Diencephalon (tissue), 1 donor: ENCODE measurements at places on chromosomes 5 and 9. TPM values are rescaled to one million over a fixed set of nuclear protein-coding genes. Genes with fewer than 3 reads are reported as not detected.

IGIP gene
- 16.6 TPM for total RNA-seq

MZB1 gene
- total RNA-seq, result not detected

DMAC1 gene
- 30.0 TPM for total RNA-seq

CMYA5 gene
- 1.8 TPM for total RNA-seq

SOX30 gene
- total RNA-seq, result not detected

SLC2A6 gene
- total RNA-seq, result 22.8 TPM

FGD3 gene
- total RNA-seq, result 16.6 TPM

TMEM267 gene
- 13.6 TPM for total RNA-seq

PDE6A gene
- not detected for total RNA-seq

TRIM7 gene
- total RNA-seq, result 1.6 TPM

C9orf50 gene
- total RNA-seq, result 0.23 TPM

ASPN gene
- 2.3 TPM for total RNA-seq

SERF1A gene
- total RNA-seq, result 37.8 TPM

FLT4 gene
- 2.5 TPM for total RNA-seq

SPAG8 gene
- 8.3 TPM for total RNA-seq

PCDHGA3 gene
- 7.2 TPM for total RNA-seq

FOXD4 gene
- total RNA-seq, result 1.6 TPM

GLRA1 gene
- total RNA-seq, result 5.5 TPM

ST8SIA4 gene
- total RNA-seq, result 76.1 TPM

BTNL3 gene
- not detected for total RNA-seq

IL33 gene
- 17.5 TPM for total RNA-seq

ZCCHC7 gene
- total RNA-seq, result 31.4 TPM

RMRP gene
- total RNA-seq, result 144,204 TPM
